Common myeloid progenitor, CD34-positive (primary cell): ENCODE measurements at places on chromosomes 2 and 18.
A peak's percentile ranks its signal among the peaks of the same experiment; 100 is the strongest.

DNA sequence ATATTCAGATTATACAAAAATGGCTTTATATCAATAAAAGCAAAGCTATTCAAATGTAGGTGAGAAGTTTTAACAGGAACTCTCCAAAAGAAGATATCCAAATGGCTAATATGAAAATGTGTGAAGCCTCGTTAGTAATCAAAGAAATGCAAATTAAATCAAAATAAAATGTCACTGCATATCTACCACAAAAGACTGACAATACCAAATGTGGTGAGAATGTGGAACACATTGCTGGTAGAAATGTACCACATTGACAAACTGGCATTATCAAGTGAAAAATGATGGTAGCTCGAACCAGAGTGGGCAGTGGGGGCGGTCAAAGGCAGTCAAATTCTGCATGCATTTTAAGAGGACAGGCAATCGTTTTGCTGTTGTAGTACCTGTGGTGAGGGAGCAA, 1012.7 kb downstream of the TDRD15 start:
- no peak overlapping the region for H3K27ac ChIP-seq
- no peaks in the 10 kb centered on the region for H3K36me3 ChIP-seq
- no peak overlapping the region for H3K4me3 ChIP-seq

DNA sequence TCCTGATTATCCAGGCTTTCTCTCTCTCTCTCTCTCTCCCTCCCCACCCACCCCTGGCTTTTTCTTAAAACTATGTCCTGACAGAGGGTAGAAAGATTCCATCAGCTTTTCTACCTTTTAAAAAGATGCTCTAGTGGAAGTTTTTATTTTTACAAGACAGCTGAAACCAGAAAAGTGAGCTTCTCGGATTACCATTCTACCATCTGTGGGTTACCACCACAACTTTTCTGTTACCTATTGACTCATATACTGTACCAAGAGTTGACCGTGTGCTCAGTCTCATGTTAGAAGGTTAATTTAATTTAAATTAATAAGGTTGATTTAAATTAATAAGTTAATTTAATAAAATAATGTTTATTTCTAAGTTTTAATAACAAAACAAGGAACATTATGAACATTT, 137.6 kb downstream of the UPP2 start:
- no peak overlapping the region for H3K27ac ChIP-seq
- no peak overlapping the region for H3K4me3 ChIP-seq
- no peaks in the 10 kb centered on the region for H3K36me3 ChIP-seq
- no peaks in the 10 kb centered on the region for H3K4me1 ChIP-seq
- DNase-seq, result no peak
- no peaks in the 10 kb centered on the region for H3K27me3 ChIP-seq

GRCh38 chr2:24359129-24360049, 947 bp downstream of the ITSN2 start:
- H3K4me1 ChIP-seq, result peaks cover 23% of the 10 kb centered on the region
- H3K27ac ChIP-seq, result peak overlapping the region; percentile 88
- H3K4me3 ChIP-seq, result peak overlapping the region; percentile 88

DNA sequence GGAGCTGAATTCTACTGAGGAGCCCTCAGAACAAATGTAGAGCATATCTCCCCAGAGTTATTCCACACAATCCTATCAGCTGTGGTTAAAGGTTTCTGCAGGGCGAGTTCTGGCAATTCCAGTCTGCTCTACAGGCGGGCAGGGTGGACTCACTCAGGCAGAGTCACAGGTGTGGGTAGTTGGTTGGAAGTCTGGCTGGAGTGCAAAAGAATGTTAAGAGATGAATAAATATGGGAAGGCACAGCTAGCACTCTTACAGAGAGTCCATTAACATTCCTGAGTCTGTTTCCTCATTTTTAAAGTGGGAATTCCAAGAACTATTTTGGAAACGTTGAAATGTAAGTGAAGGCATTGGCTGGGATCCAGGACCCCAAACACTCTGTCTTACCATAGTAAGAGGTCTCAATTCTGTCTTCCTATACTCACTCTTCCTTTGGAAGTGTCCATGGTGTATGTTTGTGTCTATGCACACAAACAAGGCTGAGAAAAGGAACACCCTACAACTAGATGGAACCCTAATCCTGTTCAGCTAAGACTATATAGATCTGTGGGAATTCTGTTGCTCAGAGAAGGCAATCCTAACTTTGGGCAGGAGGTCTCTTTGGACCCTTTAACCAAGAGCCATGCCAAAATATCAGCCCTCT, 63.3 kb upstream of the AQP4 start:
- no peak overlapping the region for H3K27ac ChIP-seq
- no peaks in the 10 kb centered on the region for H3K36me3 ChIP-seq
- DNase-seq, result no peak
- H3K27me3 ChIP-seq, result peaks cover 1% of the 10 kb centered on the region

DNA sequence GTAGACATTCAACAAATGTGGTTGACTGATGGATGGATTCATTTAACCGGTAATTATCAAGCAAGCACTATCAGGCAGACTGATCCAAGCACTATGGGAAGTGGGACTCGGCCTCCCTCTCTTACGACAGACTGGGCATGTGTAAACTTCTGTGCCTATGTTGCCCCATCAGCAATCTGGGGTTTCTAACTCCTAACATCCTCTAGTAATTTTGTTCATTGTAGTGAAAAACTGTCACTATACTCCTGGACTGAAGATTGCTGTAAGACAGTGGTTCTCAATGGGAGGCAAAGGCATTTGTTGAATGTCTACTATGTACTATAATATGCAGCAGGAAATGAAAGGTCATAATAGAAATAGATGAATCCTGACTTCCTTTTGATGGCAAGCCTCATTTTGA, 51.2 kb upstream of the CREB1 start:
- no peaks in the 10 kb centered on the region for H3K36me3 ChIP-seq
- H3K4me3 ChIP-seq, result no peak overlapping the region
- DNase-seq, result no peak
- peaks cover 8% of the 10 kb centered on the region for H3K4me1 ChIP-seq
- no peaks in the 10 kb centered on the region for H3K27me3 ChIP-seq

GRCh38 chr2:217429981-217430500, 570.2 kb upstream of the TNP1 start:
- H3K36me3 ChIP-seq, result no peaks in the 10 kb centered on the region
- no peak for DNase-seq

GRCh38 chr2:49754381-49754780, 600.1 kb upstream of the FSHR start:
- no peaks in the 10 kb centered on the region for H3K4me1 ChIP-seq
- no peaks in the 10 kb centered on the region for H3K27me3 ChIP-seq
- no peak overlapping the region for H3K27ac ChIP-seq
- no peaks in the 10 kb centered on the region for H3K36me3 ChIP-seq
- no peak for DNase-seq

DNA sequence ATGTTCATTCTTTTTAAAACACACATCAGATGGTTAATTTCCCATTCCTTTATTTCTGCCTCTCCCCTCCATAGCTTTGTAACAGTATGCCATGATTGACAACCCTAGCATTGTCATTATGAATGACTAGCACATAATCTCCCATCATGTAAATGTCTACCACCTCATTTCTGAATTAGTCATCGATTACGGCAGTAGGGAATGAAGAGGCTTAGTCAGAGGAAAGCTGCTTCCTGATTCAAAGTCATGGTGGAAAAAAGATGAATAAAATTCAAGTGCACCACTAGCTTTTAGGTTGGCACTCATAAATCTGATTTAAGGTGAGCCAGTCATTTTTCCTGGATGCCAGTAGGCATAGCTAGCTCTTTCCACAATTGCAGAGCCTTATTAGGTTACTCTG, 19.1 kb upstream of the ACMSD start:
- no peak overlapping the region for H3K27ac ChIP-seq
- no peaks in the 10 kb centered on the region for H3K4me1 ChIP-seq
- H3K4me3 ChIP-seq, result no peak overlapping the region
- H3K36me3 ChIP-seq, result no peaks in the 10 kb centered on the region
- no peaks in the 10 kb centered on the region for H3K27me3 ChIP-seq

DNA sequence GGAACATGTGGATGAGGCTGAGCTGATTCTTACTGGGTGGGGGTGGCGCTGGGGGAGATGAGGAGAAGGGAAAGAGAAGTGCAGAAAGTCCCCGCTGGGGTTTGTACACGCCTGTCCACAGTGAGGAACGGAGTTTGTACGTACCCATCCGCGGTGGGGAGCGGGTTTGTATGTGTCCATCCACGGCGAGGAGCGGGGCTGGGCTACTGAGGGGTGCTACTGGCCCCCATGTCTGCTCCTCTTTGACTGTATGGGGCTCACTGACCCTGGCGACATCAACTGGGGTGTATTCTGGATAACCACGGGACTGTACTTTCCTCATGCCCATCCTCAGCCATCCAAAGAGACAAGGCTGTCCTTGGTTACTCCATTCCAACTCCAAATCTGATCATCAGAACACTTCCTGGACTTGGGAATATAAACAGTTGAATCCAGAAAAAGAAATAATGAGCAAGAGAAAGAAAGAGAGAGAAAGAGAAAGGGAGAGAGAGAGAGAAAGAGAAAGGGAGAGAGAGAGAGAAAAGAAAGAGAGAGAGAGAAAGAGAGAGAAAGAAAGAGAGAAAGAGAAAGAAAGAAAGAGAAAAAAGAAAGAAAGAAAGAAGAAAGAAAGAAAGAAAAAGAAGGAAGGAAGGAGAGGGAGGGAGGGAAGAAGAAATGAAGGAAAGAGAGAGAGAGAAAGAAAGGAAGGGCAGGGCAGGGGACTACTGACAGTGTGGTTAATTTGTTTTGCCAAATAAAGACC, 21.0 kb downstream of the MAL start:
- H3K4me1 ChIP-seq, result peaks cover 16% of the 10 kb centered on the region
- H3K4me3 ChIP-seq, result no peak overlapping the region
- H3K27me3 ChIP-seq, result no peaks in the 10 kb centered on the region
- DNase-seq, result no peak
- no peak overlapping the region for H3K27ac ChIP-seq
